ENCODE measurements at places on chromosomes 13 and 19.

- no peak for DNase-seq
Measured at GRCh38 chr13:83672612-83673011, 209.7 kb downstream of the SLITRK1 start.

GRCh38 chr13:51502153-51502651 is 49.4 kb upstream of the INTS6 start:
- DNase-seq = peak; percentile 15

GRCh38 chr13:31761951-31762350 is 22.6 kb downstream of the RXFP2 start:
- no peak for DNase-seq

GRCh38 chr19:54600212-54600611 is 6.8 kb downstream of the LILRA1 start:
- no peak for DNase-seq

GRCh38 chr19:40304306-40304705 is 19.2 kb upstream of the AKT2 start:
- no peak for DNase-seq

DNA sequence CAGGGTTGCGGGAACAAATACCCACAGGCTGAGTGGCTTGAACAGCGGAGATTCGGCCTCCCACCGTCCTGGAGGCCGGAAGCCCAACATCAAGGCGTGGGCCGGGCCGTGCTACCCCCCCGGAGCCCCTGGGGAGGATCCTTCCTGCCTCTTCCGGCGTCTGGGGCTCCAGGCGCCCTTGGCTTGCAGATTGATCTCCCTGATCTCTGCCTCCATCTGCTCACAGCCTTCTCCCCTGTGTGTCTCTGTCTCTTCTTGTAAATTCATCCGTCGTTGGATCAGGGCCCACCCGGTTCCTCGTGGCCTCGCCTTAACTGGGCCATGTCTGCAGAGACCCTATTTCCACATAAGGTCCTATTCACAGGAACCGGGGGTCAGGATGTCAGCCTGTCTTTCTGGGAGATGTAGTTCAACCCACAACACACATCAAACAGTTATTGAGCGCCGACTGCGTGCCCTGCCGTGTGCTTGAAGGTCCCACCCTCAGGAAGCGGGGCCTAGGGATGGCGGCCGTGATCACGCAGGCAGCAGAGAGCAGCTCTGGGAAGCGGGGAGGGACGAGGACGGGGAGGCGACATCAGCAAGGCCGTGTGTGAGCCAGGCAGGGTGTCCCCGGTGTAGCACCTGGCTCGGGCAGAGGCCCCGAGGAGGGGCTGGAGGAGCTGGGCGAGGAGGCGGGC is 21.3 kb downstream of the HCN2 start:
- peak; percentile 65 for DNase-seq

- no peak for DNase-seq
Measured at GRCh38 chr13:79096099-79096498, 310.0 kb downstream of the RBM26 start.

GRCh38 chr13:76667551-76667950 is 218.7 kb downstream of the KCTD12 start:
- peak; percentile 87 for DNase-seq

DNA sequence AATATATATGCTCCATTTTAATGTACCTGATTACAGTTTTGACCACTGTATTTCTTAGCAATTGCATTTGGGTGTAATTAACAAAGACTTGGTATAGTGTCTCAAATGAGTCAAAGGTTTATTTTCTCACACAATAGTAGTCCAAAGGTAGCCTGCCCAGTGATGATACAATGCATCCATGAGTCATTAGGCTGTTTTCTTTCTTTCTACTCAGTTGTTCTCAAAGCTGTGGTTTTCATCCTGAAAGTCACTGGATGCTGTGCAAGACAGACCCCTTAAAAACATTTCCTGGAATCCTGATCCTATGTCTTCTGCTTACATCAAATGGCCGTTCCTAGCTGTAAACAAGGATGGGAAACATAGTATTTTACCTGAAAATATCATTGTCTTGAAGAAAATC is 651.2 kb upstream of the MIR17HG start:
- peak; percentile 12 for DNase-seq

DNA sequence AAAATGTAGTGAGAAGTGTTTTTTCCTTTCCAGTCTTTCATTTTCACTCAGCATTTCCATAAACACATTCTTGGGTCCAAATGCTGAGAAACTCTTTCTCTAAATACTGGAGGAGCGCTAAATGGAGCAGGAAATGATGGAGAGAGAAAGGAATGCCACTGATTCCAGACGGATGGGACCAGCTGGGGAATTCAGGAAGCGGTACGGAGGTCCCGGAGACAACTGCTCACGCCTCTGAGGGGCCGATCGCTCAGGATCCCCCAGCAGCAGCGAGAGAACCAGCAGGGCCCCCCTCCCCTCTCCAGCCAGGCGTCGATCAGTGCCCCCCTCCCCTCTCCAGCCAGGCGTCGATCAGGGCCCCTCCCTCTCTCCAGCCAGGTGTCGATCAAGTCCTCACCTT is 13.2 kb downstream of the RASA3 start:
- peak; percentile 92 for DNase-seq

DNA sequence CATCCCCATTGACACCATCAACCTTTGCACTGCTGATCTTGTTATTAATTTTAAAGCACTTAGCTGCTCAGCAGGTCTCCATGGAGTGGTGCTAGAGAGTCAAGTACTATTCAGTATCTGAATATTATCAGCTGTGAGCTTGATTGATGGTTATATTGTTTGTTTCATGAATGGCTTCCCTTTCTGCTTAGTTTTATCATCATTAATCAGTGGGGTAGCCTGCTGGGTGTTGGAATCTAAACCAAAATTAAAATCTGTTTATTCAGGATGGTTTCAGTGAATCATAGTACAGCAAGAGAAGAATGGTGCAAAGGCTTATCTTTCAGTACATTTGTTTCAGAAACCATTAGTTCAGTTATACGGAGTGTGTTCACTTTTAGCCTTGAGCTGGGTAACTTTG is 42.5 kb upstream of the SCEL start:
- DNase-seq = peak; percentile 46

DNA sequence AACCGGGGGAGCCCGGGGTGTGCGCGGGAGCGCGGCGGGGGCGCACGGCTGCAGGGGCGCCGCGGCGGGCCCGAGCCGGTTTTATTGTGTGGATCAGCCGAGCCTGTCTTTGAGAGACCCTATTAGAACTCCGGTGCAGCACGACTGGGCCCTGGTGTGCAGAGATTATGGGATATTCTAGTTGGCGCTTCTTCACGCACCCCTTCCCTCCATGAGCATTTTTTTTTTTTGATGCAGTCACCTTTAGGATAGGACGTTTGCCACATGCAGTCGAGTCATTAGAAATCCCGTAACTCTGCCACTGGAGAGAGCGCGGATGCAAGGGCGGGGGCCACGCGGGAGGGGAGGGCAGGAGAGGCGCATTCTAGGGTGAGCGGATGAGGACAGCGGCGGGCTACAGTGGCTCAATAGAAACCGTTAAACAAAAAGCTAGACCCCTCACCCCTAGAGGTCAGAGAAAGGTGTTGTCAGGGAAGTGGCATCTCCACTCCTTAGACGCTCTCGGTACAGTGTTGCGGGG is 3.7 kb downstream of the FGF9 start:
- DNase-seq = no peak

DNA sequence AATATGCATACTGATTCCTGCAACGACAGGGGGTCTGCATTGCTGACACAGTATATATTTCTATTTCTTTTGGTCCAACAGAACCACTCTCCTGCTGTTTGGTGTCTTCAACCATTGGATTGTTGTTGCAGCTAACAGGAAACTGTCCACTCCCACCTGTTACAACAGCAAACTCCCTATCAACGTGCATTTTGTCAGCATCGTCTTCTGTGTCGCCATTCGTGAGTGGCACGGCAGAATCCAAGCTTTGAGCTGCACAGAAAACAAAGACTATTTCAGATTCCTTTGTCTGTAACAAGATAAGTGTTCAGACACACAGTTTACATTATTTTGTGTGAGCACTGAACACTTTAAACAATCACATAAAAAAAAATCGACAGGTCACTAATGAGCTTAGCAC is 31.3 kb downstream of the ANKRD10 start:
- no peak for DNase-seq

Measured in adipocyte (in vitro differentiated cells).